ENCODE measurements at places on chromosomes 7 and 10. TPM values are rescaled to one million over a fixed set of nuclear protein-coding genes. Genes with fewer than 3 reads are reported as not detected.

GRCh38 chr7:157693071-157693520 is 356.3 kb downstream of the DNAJB6 start:
- DNase-seq = no peak

- DNase-seq = peak; percentile 13
These were observed 27.8 kb downstream of the MRC1 start for GRCh38 chr10:17836942-17837341.

Gene NRCAM
- 30.8 TPM for total RNA-seq

DNA sequence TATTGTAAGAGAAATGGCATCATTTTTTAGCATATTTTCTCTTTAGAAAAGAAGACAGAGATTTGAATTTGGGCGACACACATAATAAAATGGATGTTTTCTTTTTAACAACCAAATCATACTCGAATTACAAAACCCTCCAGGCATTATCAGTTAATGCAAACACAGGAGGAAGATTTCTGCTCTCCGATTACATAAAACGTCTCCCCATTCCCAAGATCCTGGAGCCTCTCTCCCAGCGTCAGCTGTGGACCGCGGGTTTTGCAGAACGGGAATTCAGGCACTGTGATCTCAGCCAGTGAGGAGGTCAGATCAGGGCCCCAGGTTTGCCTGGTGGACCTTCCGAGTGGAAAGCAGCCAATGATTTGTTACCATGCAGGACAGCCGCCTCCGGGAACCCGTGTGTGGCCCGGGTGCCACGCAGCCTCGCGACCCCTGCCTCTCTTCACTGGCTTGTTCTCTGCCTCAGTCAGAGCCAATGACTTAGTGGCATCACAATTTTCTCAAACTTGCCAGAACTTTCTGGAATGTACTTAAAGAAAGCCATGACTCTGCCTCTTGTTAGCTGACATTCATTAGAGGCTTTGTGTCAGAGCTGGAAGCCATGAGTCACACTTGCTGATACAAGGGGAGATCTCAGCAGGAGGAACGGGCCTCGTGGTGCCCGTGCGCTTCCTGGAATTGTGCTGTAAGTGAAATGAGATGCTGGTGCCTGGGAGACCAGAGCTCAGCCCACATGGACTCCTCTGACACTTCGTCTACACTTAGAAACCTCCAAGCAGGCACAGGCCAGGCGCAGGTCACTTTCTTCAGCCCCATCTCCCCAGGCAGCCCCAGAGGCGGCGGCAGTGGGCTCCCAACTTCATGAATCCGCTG is 246.1 kb downstream of the KLF6 start:
- peak; percentile 6 for DNase-seq

- DNase-seq = no peak
These were observed 88.9 kb downstream of the FAM13C start for GRCh38 chr10:59273445-59273844.

DNA sequence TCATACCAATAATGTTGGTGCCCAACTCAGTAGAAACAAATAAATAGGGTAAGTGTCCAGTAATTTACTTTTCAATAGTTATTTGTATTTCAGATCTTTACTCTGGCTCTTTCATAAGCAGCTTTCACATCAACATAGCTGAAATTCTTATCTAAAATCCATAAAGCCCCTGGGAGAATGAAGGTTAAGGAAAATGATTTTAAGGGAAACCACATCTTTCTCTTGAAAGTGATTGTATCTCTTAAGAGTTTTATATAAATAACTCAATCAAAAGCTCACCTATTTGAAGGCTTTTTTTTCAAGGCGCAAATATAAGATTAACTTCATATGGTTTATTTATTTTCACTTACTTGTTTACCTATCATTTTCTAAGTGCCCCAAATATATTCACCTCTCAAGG is 324.4 kb downstream of the HGF start:
- DNase-seq = no peak

DNA sequence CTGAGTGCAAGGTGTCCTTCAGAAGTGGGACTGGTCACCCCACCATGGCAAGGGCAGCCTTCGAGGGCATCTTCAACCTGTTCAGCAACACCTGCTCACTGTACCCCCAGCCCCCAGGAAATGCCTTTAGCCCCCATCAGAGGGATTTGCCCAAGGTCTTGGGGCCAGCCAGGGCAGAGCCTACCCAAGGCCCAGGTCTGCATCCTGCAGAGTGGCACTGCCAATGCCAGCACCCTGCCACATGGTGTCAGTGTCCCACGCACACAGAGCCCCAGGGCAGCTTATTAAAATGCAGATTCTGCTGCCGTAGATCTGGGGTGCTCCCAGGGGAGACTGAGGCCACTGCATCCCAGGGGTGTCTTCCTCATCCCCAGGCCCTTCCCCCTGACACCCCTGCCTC is 106.2 kb upstream of the KCTD7 start:
- DNase-seq = no peak

DNA sequence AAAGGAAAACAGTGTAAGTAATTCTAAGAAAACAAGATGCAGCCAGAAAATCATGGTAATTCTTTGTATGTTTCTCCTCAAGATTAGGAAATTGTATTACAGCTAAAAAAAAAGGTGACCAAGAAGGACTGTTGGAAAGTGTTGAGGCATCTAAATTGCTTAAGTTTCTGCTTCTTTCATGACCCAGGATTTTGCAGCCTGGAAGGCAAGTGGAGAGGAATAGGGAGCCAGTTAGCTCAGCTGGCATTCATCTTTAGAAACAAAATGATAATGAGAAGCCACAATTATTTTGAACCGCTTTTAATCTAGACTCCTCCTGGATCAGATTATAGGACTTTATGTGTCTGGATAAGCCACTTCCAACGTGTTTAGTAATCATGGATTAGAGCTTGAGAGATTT is 56.8 kb upstream of the TMEM229A start:
- DNase-seq = no peak

Gene ASZ1
- total RNA-seq = not detected

Gene OPALIN
- total RNA-seq = not detected

DNA sequence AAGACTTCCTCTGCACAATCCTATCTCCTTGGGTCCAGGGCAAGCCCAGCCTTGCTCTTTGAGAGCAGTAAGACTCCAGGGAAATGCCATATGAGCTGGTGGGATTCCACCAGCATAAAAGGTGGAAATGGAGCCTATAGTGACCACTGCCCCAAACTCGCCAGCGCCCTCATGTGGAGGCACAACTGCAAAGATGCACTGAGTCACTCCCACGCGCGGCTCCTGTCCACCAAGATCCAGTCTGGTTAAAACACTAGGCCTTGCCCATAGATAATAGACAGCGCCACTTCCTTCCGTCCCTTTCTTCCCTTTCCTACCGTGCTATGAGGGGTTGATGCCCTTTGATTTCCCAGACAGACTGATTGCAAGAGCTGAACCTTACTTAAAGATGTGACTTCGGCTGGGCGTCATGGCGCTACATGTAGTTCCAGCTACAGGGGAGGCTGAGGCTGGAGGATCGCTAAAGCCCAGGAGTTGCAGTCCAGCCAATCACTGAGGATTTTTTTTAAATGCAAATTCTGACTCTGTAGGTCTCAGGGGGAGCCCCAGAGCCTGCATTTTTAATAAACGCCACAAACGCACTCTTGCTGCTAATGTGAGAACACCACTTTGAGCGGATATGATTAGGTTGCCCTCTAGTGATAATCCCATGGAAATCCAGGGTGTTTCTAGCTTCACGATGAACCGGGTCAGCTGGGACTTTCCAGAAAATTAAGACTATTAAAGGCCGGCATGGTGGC is 136.5 kb downstream of the EPC1 start:
- peak; percentile 73 for DNase-seq

DNA sequence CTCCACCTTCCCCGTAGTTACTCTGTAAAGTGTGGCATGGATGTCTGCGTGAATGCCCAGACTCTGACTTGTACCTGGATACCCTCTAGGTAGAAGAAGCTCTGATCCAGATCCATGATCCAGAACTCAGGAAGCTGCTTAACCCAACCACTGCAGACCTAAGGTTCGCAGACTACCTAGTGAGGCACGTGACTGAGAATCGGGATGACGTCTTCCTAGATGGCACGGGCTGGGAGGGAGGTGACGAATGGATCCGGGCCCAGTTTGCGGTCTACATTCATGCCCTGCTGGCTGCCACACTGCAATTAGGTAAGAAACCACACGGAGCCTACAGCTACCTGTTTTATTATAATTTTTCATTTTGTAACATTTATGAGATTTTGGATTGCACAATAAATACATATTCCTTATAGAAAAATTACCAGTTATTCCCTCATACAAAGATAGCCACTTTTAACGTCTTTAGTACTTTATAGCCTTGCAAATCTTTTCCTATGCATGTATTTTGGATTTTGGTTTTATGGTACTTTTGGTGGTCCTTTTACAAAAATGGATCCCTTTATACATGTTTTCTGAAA is 77.9 kb downstream of the AVL9 start:
- no peak for DNase-seq

- no peak for DNase-seq
These were observed 207.3 kb upstream of the BMPER start for GRCh38 chr7:33698041-33698440.

DNA sequence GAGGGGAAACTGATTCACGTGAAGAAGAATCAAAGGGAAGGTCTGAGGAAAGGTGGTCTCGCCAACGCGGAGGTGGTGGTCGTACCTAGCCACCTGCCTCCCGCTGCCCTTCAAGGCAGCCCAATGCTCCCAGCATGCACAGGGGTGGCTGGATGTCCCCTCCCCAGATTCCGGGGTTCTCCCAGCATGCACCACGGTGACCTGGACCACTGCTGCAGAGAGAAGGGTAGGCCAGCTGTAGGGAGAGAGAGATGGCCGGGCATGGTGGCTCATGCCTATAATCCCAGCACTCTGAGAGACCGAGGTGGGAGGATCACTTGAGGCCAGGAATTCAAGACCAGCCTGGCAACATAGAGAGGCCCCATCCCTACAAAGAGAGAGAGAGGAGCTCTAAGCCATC is 32.4 kb upstream of the PPP2R2D start:
- DNase-seq = no peak

DNA sequence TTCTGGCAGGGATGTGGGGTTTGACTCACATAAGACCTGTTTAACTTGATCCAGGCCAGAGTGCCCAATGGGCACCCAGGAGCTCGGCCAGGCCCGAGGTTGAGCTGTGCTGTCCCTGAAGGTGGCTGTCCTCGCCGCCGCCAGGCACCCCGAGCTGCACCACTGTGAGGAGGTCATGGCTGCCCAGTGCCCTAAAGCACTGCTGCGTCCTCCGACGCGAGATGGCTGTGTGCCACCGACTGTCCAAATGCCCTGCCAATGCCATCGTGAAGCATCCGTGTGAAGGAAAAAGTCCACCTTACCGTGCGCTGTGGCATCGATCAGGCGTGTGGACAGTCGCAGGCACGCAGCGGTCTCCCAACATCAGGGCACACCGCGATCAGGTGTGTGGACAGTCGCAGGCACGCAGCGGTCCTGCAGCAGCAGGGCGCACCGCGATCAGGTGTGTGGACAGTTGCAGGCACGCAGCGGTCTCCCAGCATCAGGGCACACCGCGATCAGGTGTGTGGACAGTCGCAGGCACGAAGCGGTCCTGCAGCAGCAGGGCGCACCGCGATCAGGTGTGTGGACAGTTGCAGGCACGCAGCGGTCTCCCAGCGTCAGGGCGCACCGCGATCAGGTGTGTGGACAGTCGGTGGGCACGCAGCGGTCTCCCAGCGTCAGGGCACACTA is 120.3 kb downstream of the VIPR2 start:
- no peak for DNase-seq

GRCh38 chr10:21135023-21135931 is 238.2 kb upstream of the NEBL start:
- DNase-seq = no peak

Gene RPP30
- total RNA-seq = 54.9 TPM

- DNase-seq = no peak
These were observed 706.6 kb downstream of the INHBA start for GRCh38 chr7:40996233-40996677.

Gene EPO
- total RNA-seq = not detected

DNA sequence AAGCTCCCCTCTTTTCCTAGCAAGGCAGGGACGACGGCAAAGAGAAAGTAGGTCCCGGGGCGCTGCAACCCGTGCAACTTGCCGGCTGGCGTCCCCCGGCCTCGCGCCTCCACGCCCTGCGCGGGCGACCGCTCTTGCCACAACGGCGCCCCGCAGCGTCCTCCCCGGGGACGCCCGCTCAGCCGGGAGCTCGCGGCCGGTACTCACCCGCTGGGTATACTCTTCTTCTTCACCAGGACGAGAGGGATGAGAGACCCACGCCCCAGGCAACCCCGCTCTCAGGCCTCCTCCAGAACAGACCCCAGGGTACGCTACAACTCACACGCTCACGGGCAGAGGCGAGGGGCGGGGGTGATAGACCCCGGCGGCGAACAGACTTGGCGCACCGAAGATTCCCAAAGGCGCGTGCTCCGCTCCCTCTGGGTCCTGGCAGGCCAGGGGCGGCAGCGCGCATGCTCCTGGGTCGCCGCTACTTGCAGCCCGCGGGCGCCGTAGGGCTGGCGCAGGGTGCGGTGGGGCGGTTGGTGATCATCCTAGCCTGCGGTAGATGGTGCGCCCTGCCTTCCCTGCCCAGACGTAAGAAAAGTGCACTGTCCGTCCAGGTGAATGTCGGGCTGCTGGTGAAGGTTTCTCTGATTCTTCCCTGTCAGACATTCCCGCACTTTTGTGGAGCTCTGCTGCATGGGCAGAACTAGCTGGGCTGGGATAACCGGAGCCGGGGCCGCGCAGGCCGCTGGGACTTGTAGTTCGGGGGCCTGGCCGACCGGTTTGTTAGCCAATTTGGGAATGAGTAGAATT is at the start of gene CC2D2B:
CC2D2B (plus strand) TSS at position 520 of the 798 bp plus-strand sequence. CDS start 3,349 bp downstream, outside the sequence.
- peak; percentile 82 for DNase-seq

- no peak for DNase-seq
These were observed 808.5 kb upstream of the CELF2 start for GRCh38 chr10:10209167-10209566.

GRCh38 chr7:91837397-91838070 is 43.0 kb downstream of the MTERF1 start:
- DNase-seq = no peak

Gene CPXM2
- not detected for total RNA-seq

GRCh38 chr7:88396948-88397322 is 90.2 kb upstream of the STEAP4 start:
- no peak for DNase-seq

- no peak for DNase-seq
These were observed 377.6 kb downstream of the PHTF2 start for GRCh38 chr7:78176171-78176570.

DNA sequence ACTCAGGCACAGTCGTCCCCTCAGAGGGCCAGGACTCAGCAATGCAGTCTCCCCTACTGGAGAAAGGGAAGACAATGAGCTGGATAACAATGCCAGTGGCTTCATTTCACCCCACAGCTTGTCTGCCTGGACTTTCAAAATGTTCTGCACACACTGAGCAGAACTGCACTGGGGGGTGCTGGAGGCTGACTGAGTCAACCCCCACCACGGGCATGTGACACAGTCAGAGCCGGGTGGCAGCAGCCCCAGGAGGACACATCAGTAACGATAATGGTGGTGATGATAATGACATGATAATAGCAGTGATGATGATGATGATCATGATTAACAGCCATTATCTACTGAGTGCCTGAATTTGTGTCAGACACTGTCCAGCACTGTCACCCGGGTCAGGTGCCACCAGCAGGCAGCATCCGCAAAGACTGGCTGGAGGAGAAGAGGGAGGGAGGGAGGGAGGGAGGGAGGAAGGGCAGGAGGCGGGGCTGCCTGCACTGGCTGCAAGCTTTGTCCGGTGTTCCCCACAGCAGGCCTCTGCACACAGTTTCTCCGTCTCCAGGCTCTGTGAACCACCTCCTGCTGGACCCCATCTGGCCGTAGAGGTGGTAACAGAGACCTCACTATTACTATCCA is 67.4 kb downstream of the PLXNA4 start:
- no peak for DNase-seq
